HS-27A (cell line): ENCODE measurements at places on chromosomes 6 and 20.

- DNase-seq = no peak
These were observed 134.1 kb downstream of the ELOVL4 start for GRCh38 chr6:79813143-79813850.

- DNase-seq = peak; percentile 3
These were observed 190.2 kb downstream of the TSHZ2 start for GRCh38 chr20:53162251-53162835.

GRCh38 chr6:1312473-1313367 lies 822 bp downstream of the FOXQ1 start:
- no peak for DNase-seq

- no peak for DNase-seq
These were observed 20.1 kb upstream of the SLC22A1 start for GRCh38 chr6:160101277-160102205.

GRCh38 chr6:27693766-27694546 lies 218.2 kb downstream of the OR2B2 start:
- DNase-seq = no peak

DNA sequence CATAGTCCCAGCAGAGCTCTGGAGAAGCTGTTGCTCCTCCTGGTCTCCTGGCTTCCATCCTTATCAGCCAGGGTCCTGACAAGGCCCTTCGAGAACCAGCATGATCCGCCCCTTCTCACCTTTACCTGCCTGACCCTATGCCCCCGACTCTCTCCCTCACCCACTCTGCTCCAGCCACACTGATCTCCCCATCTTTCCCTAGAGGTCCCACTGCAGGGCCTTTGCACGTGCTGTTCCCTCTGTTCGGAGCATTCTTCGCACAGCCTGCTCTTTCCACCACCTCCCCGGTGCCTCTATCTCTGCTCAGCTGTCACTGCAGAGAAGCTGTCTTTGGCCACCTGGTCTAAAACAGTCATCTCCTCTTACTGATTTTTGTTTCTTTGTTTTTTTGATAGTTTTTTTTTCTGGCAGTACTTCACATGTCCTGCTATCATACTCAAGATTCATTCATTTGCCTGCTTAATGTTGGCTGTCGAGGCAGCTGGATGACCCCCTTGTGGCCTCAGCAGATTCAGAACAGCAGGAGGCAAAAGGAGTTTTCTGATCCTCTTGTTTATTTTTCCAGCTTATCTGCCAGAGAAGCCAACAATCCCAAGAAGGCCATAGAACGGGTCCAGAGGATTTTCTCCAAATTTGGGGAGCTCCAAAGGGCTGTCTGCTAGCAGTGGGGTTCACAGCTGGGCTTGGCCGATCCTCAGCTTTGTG lies 1.6 kb upstream of the PTGIS start:
- no peak for DNase-seq

DNA sequence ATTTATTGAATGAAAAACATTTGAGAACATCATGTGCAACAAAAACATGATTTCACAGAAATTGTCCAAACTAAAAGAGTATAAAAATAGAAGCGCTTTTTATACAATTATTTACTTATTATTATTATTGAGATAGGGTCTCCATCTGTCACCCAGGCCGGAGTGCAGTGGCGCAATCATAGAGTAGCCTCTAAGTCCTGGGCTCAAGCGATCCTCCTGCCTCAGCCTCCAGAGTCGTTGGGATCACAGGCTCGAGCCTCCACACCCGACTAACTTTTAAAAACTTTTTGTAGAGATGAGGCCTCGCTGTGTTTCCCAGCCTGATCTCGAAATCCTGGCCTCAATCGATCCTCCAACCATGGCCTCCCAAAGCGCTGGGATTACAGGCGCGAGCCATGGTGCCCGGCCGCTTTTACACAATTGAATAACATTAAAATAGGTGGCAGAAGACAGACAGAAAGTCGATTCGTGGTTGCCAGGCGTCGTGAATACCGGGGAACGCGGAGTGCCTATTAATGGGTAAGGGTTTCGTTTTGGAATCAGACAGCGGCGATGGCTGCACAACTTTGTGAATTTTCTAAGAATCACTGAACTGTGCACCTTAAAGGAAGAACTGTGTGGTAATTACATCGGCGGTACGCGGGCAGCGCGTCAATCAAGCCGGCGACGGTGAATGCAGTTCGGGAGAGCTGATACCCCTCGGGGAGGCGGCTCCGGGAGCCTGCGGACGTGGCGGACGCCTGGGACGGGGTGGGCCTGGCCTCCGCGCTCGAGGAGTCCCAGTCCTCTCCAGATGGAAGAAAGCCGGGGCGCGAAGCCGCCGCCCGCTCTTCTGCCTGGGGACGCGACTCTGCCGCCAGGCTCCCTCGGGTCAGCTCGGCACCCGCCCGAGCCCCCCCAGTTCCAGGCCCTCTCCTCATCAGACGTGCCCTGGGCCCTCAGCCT lies 807 bp downstream of the TBC1D20 start:
- DNase-seq = peak; percentile 41

GRCh38 chr20:5100684-5101347 lies 18.9 kb downstream of the PCNA start:
- DNase-seq = no peak

GRCh38 chr6:151009576-151009975 lies 144.1 kb downstream of the MTHFD1L start:
- DNase-seq = no peak
